ENCODE measurements at places on chromosomes 11 and 22.
A peak's percentile ranks its signal among the peaks of the same experiment; 100 is the strongest.

DNA sequence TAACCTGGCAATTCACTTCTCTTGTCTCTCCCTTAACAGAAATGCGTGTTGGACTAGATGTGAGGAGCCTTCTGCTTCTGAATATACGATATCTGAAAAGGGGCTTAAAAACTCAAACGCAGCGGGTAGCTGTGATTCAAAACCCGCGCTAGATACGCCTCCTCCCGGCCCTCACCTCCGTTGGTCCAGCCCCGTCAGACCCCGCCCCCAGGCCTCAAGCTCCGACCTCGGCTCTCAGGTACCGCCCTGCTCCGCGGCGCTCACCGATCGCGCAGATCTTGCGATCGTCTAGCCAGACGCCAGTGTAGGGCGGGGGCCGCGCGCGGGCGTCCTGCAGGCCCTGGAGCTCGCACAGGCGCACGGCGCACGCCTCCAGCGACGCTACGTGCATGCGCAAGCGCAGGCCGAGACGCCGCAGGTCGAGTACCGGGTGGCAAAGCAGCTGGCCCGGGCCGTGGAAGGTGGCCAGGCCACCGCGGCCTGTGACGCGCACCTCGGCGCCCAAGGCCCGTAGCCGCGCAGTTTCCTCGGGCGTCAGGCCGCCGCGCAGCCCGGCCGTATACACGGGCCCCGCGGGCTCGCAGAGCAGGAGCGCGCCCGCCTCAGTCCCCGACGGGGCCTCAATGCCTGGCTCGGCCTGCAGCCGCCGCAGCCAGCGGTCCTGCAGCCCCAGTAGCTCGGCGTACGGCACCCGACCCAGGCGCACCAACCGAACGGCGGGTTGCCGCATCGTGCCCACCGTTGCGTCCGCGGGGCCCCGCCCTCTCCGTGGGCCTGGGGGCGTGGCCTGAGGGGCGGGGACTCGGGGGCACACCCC lies at the start of gene LIPT2:
Gene LIPT2, minus strand, starts transcription at position 751 of the 817 bp plus-strand sequence. Its CDS starts 21 bp downstream, at position 730.
- peak; percentile 95 for DNase-seq

GRCh38 chr11:15923183-15923582 lies 433.2 kb downstream of the SOX6 start:
- DNase-seq = no peak

DNA sequence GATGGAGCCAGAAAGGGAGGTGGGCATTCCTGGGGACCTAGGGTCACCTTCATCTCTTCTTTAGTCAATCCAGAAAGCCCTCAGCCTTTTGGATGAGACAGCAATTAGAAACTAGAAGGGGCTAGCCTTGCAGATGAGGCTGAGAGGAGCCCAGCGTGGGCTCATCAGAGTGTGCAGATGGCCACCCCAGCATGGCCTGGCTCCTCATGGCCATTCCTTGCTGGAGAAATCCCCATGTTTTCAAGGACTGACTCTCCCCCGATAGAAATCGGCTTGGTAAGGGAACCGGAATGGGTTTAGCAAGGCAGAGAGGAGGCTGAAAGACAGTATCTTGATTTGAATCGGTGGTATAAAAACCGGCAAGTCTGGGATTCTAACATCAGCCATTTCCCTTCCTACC lies 274.6 kb downstream of the BUD13 start:
- DNase-seq = no peak

- DNase-seq = no peak
Measured at GRCh38 chr11:12258451-12258850, 118.9 kb upstream of the PARVA start.

DNA sequence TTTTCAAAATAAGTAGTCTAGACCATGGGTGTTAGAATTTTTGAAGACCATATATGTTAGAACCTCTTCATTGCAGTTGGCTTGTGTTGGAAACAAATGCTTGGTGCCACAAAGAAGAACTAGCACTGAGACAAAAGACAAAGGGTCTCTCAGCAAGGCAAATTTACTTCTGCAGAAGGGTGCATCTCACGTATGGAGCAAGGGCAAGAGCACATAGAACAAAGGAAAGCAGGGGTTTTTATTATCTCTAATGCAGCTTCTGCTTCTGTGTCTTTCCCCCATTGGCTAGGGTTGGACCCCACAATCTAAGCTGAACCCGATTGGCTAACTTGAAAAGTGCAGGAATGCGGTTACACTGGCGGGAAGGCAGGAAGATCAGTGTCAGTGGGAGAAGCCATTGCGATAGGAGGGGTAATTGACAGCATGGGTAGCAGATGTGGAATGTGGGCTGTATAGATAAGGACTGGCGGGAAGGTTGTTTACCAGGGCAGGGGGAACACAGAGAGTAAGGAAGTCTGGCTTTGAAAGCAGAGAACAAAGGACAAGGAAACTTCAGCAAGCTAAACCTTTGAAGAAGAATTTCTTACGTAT lies 9.2 kb upstream of the RBMXL2 start:
- no peak for DNase-seq

- no peak for DNase-seq
Measured at GRCh38 chr11:46894961-46895360, 23.4 kb downstream of the LRP4 start.

DNA sequence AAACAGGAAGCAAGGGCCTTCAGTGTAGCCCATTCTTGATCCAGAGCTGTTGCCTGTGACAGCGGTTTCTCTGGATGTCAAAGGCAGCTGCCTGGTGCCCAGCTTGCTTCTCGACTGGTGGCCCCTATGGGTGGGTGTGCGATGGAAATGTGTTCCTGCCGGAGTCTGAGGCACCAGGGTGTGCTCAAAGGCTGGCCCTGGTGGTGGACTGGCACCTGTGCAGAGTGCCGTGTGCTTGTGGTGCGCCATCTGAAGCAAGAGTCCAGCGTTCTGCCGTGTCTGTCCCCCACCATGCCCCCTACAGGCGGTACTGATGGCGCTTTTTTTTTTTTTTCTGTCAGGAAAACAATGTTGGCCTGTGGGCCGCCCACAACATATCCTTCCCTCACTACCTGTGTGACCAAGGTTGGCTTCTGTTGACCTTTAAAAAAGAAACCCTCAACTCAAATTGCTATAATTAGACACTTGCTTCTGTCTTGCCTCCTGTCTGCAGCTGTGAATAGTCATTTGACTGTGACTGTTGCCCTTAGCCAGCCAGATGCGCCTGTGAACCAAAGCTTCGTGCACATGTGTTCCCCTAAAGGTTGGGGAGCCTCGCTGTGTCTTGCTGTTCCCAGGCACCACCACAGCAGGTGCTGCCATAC lies 4.7 kb upstream of the RANBP1 start:
- DNase-seq = no peak

GRCh38 chr22:27401321-27401720 lies 400.2 kb downstream of the MN1 start:
- DNase-seq = no peak

GRCh38 chr11:27207025-27207650 lies 155.9 kb downstream of the CCDC34 start:
- no peak for DNase-seq

GRCh38 chr11:109405671-109406070 lies 16.3 kb upstream of the C11orf87 start:
- no peak for DNase-seq

GRCh38 chr11:104892723-104893511 lies 5.3 kb downstream of the CASP12 start:
- DNase-seq = no peak

DNA sequence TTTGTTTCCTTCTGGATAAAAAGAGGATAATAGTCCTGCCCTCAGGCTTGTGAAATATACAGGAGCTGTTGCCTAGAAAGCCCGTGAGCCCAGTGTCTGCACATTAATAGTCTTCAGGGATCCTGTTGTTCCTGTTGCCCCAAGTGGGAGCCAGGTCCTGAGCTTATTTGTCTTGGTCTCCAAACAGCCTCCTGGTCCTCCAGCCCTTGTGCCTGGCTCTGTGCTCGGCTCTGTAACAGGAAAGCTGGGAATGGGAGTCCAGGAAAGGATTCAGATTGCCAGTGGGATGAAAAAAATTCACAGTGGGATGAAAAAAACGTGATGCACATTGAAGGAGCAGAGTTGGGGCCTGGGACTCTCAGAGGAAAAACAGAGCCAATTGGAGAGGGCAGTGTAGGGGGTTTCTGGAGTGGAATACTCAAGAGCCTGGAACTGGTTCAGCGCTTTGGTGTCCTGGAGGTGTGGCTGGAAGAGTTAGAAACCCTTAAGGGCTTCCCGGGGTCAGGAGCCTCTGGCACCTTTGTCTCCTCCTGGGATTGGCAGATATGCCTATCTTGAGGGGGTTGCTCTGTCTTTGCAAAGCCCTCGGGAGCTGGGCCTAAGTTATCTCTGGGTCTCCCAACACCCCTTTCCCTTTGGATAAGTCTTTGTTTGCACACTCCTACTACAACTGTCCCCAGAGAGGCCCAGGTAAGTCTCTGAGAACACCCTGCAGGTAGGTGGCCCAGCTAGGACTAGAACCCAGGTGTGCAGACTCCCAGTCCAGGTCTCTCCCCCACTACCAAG lies 2.3 kb upstream of the INPPL1 start:
- no peak for DNase-seq

DNA sequence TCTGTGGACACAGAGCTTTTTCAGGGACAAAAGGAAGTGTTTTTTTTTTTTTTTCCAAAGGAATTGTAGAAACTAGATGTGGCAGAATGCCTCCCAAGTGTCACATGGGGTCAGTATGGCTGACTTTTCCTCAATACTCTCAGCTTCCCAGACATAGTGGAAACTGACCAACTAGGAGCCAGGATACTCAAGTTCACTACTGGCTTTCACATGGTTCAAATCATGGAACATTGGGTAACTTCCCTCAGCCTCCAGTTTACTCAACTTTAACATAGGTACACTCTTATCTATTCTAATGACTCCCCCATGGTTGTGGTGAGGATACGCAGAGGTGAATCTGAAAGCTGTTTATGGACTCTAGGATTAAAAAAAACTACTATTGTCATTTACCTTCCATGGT lies 1.4 kb downstream of the SLC5A1 start:
- no peak for DNase-seq

Measured in activated T-helper 2 cell treated with anti-CD3 and anti-CD28 coated beads, Interferon-gamma antibody, Interleukin-2, Interleukin-4, amounts not matched to agents 10 μg/mL and 5 μg/mL and 100 μg/mL, durations not matched to agents 14 hours and 24 hours and 36 hours (primary cell).